NCI-H1092 (cell line): ENCODE measurements at places on chromosomes 2 and 18.

GRCh38 chr2:60554074-60554645, 706 bp upstream of the BCL11A start:
- no peak for DNase-seq

DNA sequence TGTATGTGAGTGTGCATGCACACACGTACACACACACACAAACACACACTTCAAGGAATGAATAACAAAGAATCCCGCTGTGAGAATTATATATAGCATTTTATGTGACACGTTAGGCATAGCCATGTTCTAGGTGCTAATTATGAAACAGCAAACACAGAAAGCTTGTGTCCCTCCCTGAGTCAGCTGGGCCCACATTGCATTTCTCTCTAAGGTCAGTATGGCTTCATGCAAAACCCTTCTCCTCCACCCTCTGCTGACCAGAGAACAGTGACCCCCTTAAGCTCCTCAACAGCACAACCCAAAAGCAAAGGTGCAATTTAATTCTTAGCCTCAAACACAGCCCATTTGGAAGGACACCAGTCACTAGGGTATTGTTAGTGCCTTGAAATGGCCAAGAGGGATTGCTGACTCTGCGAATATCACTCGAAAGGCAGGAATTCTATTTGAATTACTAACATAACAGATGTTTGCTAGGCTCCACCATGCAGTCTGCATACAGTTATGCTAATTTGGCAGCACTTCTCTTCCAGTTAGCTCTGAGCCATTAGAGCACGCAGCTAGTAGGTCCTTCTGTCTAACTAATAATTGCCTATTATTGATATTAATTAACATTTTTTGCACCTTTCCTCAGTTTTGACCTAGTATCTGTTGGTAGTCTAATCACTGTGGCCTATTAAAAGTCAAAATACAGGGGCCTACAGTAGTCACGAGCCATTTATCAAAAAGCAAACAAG, 149.0 kb downstream of the LNPK start:
- no peak for DNase-seq

DNA sequence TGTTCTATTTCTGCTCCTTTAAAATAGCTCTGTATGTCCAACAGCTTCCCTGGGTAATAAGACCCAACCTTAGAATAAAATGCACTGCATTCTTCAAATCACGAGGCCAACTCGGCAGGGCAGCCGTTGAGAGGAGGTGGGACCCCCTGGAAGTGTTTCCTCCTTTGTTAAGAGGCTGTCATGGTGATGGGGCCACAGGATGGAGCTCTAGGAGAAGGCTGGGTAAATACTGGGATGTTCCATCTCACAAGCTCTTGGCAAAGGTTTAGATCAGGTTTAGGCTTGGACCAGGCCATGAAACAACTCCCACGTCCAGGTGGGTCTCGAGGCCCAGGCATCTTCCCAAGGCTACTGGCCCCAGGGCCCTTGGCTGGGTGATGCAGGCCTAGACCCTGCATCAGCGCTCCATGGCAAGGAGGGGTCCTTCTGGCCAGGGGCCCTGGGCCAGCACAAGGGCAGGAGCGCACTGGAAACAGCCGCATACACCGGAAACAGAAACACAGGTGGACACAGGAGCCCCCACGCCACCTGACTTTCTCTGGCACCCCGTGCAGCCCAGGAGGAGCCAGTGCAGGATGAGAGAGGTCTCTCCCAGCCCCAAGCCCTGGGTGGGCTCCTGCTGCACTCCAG, 38.8 kb upstream of the OTOS start:
- DNase-seq: no peak

GRCh38 chr18:22684268-22684667, 248.9 kb upstream of the RBBP8 start:
- no peak for DNase-seq

DNA sequence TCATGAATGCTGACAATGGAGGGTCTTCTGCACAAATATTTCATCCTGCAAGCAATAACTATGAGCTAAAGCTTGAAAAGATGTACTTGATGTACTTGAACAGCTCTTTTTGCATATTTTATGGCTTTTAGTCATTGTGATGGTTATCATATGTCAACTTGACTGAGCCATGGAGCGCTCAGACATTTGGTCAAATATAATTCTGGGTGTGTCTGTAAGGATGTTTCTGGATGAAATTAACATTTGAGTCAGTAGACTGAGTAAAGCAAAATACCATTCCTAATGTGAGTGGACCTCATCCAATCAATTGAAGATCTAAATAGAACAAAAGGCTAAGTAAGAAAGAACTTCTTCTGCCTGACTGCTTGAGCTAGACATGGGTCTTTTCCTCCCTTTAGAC, 509.0 kb downstream of the BCL11A start:
- no peak for DNase-seq

DNA sequence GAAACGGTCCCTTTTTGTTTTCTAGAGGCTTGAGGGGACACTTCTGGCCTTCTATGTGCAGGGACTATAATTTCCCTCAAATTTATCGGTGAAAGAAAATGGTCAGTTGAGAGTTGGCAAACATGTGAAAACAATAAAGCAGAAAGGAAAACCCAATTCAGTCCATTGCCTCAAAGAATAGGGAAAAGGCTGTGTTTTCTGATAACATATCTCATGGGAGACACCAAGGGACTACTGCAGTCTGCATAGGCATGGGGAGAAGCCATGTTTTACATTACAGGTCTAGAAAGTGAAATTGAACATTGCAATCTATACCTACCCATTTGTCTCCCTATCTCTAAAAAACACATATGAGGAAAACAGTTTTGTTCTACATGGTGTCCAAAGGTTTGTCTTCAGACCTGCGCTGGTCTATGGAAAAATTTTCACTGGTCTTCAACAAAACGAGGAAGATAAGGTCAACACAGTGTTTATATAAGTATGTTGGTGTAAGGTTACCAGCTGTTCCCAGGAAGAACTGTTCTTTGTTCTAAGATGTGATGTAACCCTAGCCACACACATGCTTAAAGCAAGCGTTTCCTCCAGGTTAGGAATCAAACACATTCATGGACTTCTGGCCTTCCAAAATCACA, 179.7 kb downstream of the MREG start:
- no peak for DNase-seq

- DNase-seq: no peak
These were observed 110.3 kb downstream of the SMAD7 start for GRCh38 chr18:48840491-48840877.

- no peak for DNase-seq
These were observed 226.8 kb downstream of the MC4R start for GRCh38 chr18:60145776-60146175.

- no peak for DNase-seq
These were observed 683 bp upstream of the TBC1D8 start for GRCh38 chr2:101151859-101152271.

DNA sequence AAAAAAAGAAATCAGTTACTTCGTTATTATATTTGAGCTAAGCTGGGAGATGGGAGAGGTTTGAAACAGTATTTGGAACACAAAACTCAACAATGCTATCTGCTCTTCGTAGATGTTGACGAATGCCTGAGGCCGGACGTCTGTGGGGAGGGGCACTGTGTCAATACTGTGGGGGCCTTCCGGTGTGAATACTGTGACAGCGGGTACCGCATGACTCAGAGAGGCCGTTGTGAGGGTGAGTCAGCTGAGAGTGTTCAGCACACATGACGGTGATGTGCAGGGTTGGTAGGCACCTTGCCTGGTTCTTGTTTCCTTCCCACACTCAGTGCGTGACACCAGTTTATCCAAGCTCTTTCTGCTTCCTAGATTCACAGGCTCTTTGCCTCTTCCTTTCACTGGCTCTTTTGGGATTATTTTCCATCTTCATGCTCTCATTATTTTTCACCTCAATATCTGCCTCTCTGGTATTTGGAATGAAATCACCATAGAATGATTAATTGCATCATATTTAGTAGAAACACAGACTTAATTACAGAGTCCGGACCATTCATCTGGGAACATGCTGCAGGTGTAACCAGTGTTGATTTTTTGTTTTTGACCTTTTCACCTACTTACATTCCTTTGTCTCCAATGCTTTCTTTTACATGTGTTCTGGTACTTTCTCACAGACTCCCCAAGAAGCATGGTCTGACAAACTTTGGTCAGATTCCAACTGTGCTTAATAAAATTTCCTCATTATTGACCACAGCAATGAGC, 200.6 kb upstream of the RASGRP3 start:
- no peak for DNase-seq

DNA sequence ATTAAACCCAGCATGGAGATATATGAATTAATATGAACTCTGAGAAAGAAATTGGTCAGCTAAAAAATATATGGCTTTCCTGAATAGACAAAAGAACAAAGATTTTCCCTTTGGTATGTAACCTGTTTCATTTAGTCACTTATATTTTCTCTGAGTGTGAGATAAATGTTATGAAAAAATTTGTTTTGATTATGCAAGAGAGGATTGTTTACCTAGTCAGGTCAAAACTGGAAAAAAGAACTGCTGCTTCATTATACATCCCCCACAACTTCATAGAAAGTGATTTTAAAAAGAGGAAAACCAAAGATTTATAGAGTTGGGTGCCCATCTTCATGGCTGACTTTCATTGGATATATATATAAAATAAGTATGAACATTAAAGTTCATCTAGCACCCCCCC, 242.2 kb upstream of the FN1 start:
- no peak for DNase-seq

GRCh38 chr2:149629026-149629425, 41.5 kb upstream of the MMADHC start:
- no peak for DNase-seq
